ENCODE measurements at places on chromosomes 5 and 9.

DNA sequence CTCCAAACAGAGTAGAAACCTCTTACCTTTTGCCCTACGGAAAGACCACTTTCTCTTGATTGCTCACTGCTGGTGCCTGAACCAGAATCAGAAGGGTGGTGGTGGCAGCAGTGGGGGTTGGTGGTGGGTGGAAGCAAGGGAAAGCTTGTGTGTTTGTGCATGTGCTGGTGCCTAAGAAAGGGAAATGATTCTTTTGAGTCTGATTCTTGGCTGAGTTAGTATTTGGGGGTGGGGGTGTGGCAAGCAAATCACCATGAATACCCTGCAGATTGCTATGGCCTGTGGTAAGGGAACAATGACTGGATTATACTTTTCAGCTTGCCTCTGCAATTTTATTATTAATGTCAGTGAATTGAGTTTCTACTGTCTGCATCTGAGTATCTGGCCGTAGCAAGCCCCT, 106.6 kb downstream of the ARHGAP26 start:
- DNase-seq: no peak

- no peak for DNase-seq
Observed at GRCh38 chr9:15353892-15354291, 46.9 kb upstream of the TTC39B start.

DNA sequence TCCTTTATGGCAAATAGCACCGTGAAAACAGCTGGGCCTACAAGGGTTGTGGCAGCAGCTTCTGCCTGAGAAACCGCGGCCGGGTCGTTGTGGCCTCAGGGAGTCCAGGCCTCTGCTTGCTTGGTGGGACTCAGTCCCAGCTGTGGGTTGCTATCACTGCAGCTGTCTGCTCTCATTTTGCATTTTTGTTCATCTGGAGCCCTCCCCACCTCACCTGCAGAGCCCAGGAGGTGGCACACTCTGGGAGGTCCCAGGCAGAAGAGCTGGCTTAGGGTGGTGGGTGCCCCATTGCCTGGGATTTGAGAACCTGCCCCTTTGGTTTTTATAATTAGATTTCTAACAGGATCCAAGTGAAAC, 138.4 kb downstream of the GADD45G start:
- peak; percentile 40 for DNase-seq

- DNase-seq: no peak
Observed at GRCh38 chr9:137278061-137278701, 655 bp downstream of the TOR4A start.

DNA sequence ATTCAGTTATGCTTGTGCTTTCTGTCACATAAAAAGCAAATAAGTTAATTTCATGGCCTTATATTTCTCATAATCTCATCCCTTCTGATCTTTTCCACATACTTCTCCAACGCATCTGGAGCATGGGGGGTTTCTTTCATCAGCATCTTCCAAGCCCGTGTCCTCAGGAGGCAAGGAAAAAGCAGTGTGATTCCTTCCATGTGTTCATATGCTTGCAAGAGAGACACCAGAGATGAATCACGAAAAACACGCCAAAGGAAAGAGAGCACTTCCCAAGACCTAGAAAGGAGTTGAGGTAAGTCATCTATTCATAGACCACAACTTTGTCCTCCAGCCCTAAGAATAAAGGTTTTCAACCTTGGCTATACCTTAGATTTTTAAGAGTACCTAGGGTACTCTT, 26.0 kb upstream of the SVEP1 start:
- DNase-seq: no peak

DNA sequence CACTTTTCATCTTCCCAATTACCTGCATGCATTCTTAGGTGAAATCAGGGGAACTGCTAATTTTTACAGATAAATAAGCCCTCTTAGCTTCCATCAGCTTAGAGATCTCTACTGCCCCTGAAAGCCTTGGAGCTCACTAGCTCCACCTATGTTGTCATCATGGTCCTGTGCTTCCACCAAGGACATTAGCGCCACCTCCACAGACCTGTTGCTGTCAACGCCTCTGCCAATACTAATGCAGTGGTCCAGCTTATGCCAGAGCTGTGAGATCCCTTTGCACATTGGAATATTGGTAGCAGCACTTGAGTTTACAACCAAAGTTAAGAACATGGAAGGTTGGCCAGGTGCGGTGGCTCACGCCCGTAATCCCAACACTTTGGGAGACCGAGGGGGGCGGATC, 7.7 kb upstream of the SHISAL2B start:
- no peak for DNase-seq

DNA sequence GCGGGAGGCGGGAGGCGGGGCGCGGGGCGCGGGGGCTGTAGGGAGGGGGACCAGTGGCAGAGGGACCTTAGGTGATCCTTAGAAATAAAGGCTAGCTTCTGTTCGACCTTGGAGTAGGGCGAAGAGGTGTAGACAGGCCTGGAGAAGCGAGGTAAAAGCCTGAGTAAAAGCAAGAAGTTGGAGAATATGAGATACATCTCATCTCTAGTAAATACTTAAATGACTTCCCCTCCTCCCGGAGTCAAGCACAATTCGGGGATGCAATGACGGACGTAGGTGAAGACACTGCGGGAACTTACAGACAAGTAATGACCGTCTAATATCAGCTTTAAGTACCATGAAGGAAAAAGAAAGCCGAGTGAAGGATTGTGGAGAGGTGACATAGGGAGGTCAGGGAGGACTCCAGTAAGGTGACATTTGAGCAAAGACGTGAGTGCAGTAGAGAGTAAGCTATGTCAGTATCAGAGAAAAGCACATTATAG, 466 bp downstream of the SMC2 start:
- DNase-seq: no peak

- no peak for DNase-seq
Observed at GRCh38 chr5:55923177-55923771, 71.5 kb downstream of the IL6ST start.

DNA sequence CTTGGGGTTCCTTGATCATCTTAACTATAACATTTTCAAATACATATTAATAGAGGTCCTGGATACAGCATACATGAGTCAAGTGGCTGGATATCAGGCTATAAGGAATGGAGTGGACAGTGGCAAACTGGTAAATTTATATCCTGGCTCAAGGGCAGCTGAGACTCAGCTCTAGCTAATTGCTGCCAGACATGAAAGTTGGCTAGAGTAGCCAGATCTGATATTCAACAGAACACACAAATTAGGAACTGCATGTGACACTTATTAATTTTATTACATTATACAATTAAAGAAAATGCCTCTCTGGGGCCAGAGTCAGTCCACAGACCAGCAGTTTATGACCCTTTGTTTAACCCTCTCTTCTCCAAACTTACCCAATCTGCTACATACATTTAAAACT, 206.5 kb downstream of the KCTD16 start:
- no peak for DNase-seq

DNA sequence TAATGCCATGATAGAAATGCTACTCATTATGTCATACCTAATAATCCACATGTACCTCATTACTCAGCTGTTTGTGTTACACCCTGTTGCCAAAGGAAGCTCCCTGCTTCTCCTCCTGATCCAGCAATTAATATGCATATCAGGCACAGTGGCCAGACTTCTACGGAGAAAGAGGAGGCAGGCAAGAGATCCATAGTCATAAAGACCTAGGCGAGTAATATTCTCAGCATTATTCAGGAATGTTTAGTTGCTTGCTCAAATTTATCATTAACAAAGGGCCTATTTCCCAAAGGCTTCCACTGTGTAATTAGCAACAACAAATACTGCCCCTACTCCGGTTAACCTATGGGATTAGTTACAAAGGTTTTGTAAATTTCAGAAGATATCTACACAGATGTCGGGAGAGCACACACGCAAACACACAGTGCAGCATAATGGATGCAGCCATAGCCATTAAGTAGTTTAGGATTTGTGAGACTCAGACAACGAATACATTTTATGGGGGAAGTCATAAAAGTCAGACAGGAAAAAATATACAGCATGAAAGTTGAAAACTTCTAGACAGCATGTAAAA, 192.6 kb downstream of the EFNA5 start:
- no peak for DNase-seq

DNA sequence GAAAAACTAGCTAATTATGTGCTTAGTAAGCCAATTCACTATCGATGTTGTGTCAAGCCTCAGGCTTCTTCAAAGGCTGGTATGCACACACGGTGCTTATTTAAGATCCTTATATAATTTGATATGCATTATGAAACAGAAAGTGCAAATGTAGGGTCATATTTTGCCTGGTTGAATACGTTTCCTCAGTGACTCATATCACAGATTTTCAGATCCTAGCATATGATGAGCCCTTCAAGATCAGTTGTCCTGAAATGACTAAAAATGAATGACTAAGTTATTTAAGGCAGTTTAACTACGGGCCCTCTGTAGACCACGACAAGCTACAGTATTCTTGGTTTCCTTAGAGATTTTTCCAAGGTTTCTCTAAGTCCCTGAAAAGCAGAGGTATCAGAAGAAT, 778.3 kb downstream of the PRELID2 start:
- DNase-seq: no peak

DNA sequence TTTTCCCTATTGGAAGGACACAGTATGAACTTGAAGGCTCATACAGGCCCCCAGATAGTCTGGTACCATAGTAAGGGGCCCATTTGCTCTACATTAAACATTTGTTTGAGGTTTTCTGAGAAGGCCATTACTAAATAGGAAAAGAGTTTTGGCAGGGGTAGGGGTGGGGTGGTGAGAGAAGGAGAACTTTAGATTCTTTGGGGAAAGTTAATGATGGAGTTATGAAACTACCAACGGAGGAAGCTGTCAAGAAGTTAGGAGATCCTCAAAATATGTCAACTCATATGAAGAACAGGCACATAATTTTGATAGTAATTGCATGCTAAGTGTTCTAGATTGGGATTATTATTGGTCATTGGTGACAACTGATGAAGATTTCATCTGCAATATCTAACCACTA, 114.7 kb downstream of the TAF11L14 start:
- DNase-seq: no peak
